ENCODE measurements at places on chromosomes 2 and 18. TPM values are rescaled to one million over a fixed set of nuclear protein-coding genes. Genes with fewer than 3 reads are reported as not detected.

LYPD6 gene
- total RNA-seq: 3.0 TPM

ACTG2 gene
- not detected for total RNA-seq

GRCh38 chr18:76459312-76459686 lies 35.7 kb downstream of the ZNF516 start:
- DNase-seq: no peak

DNA sequence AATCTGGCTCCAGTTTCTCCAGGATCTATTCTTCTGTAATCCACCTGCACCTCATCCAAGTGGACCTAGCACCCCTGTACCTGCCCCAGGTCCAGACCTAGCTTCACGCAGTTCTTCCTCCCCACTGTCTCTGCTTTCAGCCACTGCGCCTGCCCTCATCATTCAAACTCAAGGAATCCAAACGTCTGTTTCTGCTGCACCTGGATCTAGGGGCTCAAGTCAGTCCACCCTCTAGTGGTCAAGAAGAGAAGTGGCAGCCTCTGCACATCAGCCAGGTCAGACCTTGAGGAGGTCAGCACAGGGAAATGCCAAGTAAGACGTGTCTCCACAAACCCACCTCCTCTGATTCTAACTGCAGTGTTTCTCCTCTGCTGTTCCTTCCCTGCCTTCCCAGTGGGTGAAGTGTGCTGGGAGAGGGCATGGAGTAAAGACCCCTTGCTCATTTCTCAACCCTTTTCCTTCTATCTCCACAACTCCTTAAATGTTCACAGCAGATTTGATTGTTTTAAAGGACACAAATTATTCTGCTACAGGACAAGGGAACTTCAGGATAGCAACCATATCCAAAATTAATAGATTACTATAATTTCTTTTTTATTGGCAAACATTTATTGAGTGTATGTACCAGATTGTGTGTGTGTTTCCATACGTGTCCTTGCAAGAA lies 8.6 kb upstream of the RNF152 start:
- DNase-seq: peak; percentile 80

- DNase-seq: no peak
Observed at GRCh38 chr2:62412347-62412742, 93.7 kb downstream of the TMEM17 start.
